ENCODE measurements at places on chromosomes 12 and 14.
A peak's percentile ranks its signal among the peaks of the same experiment; 100 is the strongest.

GRCh38 chr14:26332966-26333365, 264.9 kb downstream of the NOVA1 start:
- DNase-seq: no peak

GRCh38 chr12:112937741-112938719, at the start of gene OAS3:
Gene OAS3, plus strand, starts transcription at chr12:112938474. Its CDS starts 57 bp downstream, at chr12:112938531.
- peak; percentile 83 for DNase-seq

GRCh38 chr14:106318700-106319099, 792.3 kb downstream of the TMEM121 start:
- no peak for DNase-seq

DNA sequence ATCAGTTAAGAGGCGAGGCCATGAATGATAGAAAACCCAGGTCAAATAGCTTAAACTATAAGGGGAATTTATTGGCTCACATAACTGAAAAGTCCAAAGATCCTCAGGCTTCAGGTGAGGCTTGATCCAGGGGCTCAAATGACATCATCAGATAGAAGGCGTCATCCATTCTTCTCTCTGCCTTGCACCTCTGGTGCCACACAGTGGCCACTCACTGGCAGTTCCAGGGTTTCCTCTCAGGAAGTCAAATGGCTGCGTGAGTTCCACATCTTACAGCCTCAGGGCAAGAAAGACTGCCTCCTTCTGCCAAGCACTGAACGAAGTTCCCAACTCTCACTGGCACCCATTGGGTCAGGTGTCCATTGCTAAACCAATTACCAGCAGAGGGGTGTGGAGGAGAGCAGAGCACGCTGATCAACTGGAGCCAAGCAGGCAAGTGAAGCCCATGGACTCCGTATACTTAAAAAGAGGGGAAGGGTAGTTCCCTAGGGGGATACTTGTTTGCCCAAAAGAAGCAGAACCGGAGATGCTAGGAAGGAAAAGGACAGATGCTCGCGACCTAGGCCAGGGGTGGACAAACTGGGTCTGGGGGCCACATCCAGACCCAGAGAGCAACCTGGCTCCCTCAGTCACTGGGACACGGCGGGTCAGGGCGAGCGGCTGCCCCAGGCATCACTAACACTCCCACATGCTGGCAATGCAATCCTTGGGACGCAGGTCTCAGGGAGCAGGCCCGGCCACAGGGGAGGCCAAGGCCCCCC, 69.3 kb downstream of the SERPINA3 start:
- peak; percentile 27 for DNase-seq

- no peak for DNase-seq
Observed at GRCh38 chr14:94395888-94396574, 7.6 kb upstream of the SERPINA1 start.

DNA sequence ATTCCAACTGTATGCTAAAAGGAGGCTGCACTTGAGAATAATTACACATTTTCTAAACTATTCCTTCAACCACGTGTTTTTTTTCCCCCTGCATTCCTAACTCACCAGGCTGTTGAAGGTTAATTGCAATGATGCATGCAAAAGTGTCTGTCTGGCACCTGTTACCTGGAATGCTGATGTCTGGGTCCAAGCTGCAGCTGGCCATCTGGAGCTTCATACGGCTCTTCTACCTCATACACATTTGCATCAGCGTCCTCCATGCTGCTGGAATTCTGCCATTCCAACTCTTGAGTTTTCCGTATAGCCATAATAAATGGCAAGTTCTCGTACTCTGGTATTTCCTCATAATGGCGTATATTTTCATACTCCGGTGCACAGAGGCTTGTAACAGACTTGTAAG, 8.6 kb downstream of the FGD6 start:
- no peak for DNase-seq

GRCh38 chr12:2234646-2235350, 182.0 kb downstream of the CACNA1C start:
- DNase-seq: no peak

DNA sequence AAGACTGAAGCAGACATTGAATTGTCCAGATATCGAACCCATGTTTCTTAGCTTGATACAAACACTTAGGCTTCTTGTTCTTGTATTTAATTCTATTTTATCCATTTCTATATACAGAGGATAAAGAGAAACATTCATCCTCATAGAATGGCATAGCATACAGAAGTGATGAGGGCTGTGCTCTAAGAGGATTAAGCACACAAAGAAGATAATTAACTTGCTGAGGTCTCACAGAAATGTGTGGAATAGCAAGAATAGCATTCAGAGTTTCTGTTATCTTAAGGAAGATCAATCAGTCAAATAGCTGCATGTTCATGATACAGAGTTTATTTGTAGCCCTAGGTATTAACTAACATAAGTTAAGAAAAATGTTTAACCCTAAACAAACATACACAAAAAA, 27.3 kb upstream of the STRAP start:
- no peak for DNase-seq

- no peak for DNase-seq
Observed at GRCh38 chr12:115438314-115438713, 754.3 kb upstream of the TBX3 start.

GRCh38 chr14:99265571-99265970, 6.4 kb downstream of the BCL11B start:
- no peak for DNase-seq

GRCh38 chr12:51421266-51421884, 3.3 kb upstream of the SLC4A8 start:
- no peak for DNase-seq

- DNase-seq: no peak
Observed at GRCh38 chr12:132430838-132431774, 58.8 kb upstream of the FBRSL1 start.

DNA sequence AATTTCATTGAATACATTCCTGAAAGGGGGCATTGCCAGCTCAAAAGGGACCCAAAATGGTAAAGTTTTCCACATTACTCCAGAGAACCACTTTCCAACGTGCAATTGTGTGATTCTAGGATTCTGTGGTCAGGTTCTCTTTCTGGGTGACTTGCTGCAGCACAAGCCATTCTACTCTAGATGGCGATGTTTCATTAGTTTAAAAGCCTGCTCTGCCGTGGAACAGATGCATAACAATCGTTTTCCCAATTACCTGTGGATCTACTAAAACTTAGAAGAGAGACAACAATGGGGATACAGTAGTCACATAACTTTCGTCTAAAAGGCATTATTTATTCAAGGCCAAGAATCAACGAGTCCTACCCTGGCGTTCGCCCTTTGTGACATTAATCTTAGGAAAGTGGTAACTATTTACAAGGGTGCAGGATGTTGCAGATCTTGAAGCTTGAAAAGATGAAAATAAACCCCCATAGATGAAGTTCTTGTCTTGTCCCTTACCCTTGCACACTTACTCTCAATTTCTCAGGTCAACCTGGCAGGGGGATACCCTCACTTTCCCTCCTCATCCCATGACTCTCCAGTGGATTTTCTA, 400.9 kb downstream of the SNAPC1 start:
- DNase-seq: no peak

DNA sequence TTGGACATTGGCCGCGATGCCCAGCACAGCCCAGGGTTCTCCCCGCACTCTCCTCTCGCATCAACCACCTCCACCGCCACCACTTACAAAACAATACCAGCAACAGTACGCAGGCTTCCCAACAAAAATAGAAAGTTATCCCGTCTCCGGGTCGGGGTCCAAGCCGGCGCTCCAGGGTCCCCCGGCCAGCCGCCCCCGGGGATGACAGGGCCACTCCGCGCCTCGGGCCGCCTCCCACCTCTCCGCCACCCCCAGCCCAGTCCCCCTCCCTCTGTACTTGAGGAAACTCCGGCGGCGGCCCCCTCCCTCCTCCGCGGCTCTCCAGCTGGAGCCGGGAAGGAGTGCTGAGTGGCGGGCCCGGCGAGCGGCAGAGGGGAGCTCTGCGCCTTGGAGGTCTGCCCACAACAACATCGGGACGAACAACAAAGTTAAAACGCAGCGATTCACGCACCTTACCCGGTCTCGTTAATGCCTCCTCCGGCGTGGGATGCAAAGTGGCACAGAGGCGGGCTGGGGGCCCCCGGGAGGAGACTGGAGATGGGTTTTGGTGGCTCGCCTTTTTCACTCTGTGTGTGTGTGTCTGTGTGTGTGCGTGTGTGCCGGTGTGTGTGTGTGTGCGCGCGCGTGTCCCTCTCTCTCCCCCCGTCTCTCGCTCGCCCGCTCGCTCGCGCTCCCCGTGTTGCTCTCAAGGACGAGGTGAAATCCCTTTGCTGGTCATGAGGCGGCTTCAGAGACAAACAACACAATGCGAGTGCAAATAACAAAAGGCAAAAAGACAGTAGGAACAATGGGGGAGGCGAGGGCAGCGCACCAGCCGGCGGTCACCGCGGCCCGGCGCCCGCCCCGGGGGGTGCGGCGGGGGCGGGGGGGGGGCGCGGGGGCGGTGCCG, 386.8 kb downstream of the BCAT1 start:
- no peak for DNase-seq

DNA sequence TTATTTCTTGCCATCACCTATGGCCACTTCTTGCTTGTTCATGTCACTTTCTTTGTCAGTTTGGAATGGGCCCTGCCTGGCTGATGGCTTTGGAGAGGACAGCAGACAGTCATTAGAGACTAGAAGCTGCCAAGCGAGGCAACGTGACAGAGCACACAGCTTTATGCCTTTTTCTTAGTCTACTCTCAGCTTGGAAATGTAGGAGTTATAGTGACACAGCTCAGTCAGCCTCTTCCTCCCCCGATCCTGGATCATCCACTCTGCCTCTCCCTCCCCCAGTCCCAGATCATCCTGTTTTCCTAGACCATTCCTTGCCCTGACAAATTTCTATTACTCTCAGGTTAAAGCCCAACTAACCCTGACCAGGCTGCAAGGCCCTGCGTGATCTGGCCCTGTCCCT, 26.6 kb downstream of the ETV6 start:
- no peak for DNase-seq

GRCh38 chr14:75454963-75455546, 27.2 kb downstream of the JDP2 start:
- no peak for DNase-seq

- DNase-seq: no peak
Observed at GRCh38 chr12:66279123-66279712, 23.1 kb upstream of the HELB start.

GRCh38 chr14:37585971-37586796, 8.9 kb downstream of the FOXA1 start:
- DNase-seq: no peak

DNA sequence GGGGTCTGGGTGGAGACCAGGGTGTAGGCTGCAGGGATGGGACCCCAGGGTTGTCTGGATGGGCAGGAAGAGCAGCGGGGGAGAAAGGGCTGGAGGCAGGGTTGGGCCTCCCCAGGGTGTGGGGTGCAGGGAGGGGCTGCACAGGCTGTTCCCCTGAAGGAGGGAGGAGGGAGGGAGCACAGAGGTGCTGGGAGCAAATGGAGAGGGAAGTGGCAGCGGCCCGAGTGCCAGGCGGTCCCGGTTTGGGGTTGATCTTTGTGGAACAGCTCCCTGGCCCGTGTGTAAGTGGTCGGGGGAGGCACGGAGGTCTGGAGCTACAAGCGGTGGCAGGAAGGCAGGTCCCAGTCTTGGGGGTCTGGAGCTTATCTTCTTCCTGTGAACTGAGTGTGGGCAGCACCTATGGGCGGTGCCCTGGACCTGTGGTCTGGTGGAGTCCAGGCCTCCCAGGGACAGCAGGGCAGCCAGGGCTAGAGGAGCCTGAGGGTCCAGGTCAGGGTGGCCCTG, 391.6 kb downstream of the TMEM121 start:
- peak; percentile 14 for DNase-seq

GRCh38 chr12:106893451-106893850, 62.3 kb upstream of the TMEM263 start:
- no peak for DNase-seq

GRCh38 chr14:101855958-101856357, 94.4 kb downstream of the PPP2R5C start:
- DNase-seq: no peak

- DNase-seq: no peak
Observed at GRCh38 chr14:104302794-104303405, 164.5 kb downstream of the KIF26A start.

- DNase-seq: no peak
Observed at GRCh38 chr14:68981539-68981976, 2.5 kb upstream of the ACTN1 start.

DNA sequence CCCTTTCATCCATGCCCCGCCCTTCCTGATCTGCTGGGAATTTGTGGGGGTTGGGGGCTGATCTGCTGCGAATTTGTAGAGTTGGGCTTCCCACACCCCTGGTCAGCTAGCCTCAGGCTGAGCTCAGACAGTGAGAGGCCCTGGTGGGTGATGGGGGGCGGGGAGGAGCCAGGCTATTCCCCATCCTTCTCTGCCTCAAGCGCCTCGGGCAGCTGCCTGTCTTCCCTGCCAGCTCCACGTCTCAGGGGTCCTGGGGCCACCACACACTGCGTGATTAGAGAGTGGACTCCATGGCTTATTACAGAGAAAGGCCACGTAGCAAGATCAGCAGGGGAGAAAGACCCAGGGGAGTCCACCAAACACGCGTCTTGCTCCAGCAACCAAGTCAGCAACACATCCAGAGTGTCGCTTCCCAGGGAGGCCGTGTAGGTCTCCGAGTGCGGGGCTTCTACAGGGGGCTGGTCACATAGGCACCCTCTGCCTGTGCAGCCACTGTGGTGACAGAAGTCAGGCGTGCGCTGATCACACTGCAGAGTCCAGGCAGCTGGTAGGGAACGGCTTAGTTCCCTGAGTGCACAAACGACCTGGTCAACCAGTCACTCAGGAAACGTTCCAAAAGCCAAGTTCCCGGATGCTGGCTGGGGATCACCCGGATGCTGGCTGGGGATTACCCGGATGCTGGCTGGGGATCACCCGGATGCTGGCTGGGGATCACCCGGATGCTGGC, 254.4 kb upstream of the SFSWAP start:
- DNase-seq: no peak

GRCh38 chr14:41597647-41598046, 9.0 kb upstream of the LRFN5 start:
- DNase-seq: no peak

- DNase-seq: no peak
Observed at GRCh38 chr14:32258336-32258993, 55.4 kb upstream of the RNU6-8 start.

- DNase-seq: no peak
Observed at GRCh38 chr14:51203881-51204280, 36.2 kb upstream of the TMX1 start.

DNA sequence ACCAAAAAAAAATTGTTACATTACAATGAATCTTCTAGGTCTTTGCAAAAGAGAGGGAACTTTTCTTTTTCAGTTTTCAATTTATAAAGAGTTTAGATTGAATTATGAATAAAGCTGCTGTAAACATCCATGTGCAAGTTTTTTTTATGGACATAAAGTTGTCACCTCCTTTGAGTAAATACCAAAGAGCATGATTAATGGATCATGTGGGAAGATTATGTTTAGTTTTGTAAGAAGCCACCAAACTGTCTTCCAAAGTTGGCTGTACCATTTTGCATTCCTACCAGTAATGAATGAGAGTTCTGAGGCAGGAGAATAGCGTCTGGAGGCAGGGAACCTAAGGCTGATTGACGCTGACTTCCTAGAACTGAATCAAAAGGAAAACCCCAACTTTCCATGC, 30.2 kb downstream of the LEMD3 start:
- DNase-seq: no peak

- DNase-seq: no peak
Observed at GRCh38 chr14:31265701-31266398, 58.3 kb upstream of the HECTD1 start.

Data from breast epithelium (tissue), 4 donors.